Metanephros (tissue), 2 donors: ENCODE measurements at places on chromosomes 7 and 10. TPM values are rescaled to one million over a fixed set of nuclear protein-coding genes. Genes with fewer than 3 reads are reported as not detected.

PRKCQ gene
- total RNA-seq: 17.2 TPM

CRYGN gene
- total RNA-seq: 1.2 TPM

JAKMIP3 gene
- total RNA-seq: 0.35 TPM

ACTL6B gene
- total RNA-seq: not detected

FAM131B gene
- 1.9 TPM for total RNA-seq

KEL gene
- 3.2 TPM for total RNA-seq

OR9A2 gene
- total RNA-seq: 0.53 TPM

AOAH gene
- total RNA-seq: 11.5 TPM

MKX gene
- 0.47 TPM for total RNA-seq

UTF1 gene
- 0.35 TPM for total RNA-seq

MACC1 gene
- 26.9 TPM for total RNA-seq

KCP gene
- 16.2 TPM for total RNA-seq

MLXIPL gene
- total RNA-seq: 9.3 TPM

GRM3 gene
- 0.18 TPM for total RNA-seq
